Esophagus muscularis mucosa (tissue), 4 donors: ENCODE measurements at places on chromosomes 6 and 20. TPM values are rescaled to one million over a fixed set of nuclear protein-coding genes. Genes with fewer than 3 reads are reported as not detected.

DNA sequence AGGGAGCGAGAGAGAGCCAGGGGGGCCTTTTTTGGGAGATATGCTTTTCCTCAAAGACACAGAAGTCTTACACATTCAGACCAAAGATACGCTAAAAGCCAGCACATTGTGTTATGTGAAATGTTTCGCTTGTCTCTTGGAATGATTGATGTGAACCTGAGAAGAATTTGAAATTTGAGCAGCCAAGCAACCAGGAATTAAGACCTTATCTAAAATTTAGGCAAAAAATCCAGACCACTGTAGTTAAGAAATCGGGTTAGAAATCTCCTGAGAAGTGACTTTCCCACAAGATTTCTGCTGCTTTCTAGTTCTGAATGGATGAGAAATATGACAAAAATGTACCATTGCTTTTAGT is 223.2 kb upstream of the GMDS start:
- no peak for DNase-seq
- no peak overlapping the region for H3K4me3 ChIP-seq
- no peaks in the 10 kb centered on the region for H3K36me3 ChIP-seq
- H3K27me3 ChIP-seq, result no peaks in the 10 kb centered on the region
- no peak overlapping the region for H3K27ac ChIP-seq
- no peaks in the 10 kb centered on the region for H3K4me1 ChIP-seq

- no peaks in the 10 kb centered on the region for H3K27me3 ChIP-seq
- H3K36me3 ChIP-seq, result no peaks in the 10 kb centered on the region
- no peak for DNase-seq
- H3K27ac ChIP-seq, result no peak overlapping the region
These were observed 39.7 kb downstream of the AGPAT4 start for GRCh38 chr6:161233986-161234661.

CD24 gene
- 1.3 TPM for total RNA-seq

GRCh38 chr6:131652472-131652871 is 15.4 kb downstream of the ENPP3 start:
- H3K4me3 ChIP-seq, result no peak overlapping the region
- no peak overlapping the region for H3K27ac ChIP-seq

CDSN gene
- not detected for total RNA-seq

LY6G6D gene
- total RNA-seq, result not detected

GRCh38 chr6:157514659-157515496 is 133.9 kb downstream of the ZDHHC14 start:
- no peak overlapping the region for H3K27ac ChIP-seq
- no peaks in the 10 kb centered on the region for H3K4me1 ChIP-seq
- no peaks in the 10 kb centered on the region for H3K27me3 ChIP-seq
- no peak overlapping the region for H3K4me3 ChIP-seq
- H3K36me3 ChIP-seq, result no peaks in the 10 kb centered on the region

- H3K4me3 ChIP-seq, result no peak overlapping the region
- H3K27me3 ChIP-seq, result no peaks in the 10 kb centered on the region
- H3K4me1 ChIP-seq, result no peaks in the 10 kb centered on the region
- DNase-seq, result no peak
- no peak overlapping the region for H3K27ac ChIP-seq
- no peaks in the 10 kb centered on the region for H3K36me3 ChIP-seq
These were observed 739.4 kb upstream of the FLRT3 start for GRCh38 chr20:15076785-15077184.

GRCh38 chr20:6663751-6664388 is 103.6 kb upstream of the BMP2 start:
- no peaks in the 10 kb centered on the region for H3K36me3 ChIP-seq
- no peaks in the 10 kb centered on the region for H3K4me1 ChIP-seq
- no peak overlapping the region for H3K4me3 ChIP-seq
- H3K27me3 ChIP-seq, result no peaks in the 10 kb centered on the region
- H3K27ac ChIP-seq, result no peak overlapping the region
- peak; percentile 45 for DNase-seq

- no peaks in the 10 kb centered on the region for H3K27me3 ChIP-seq
- no peak overlapping the region for H3K27ac ChIP-seq
- no peaks in the 10 kb centered on the region for H3K36me3 ChIP-seq
These were observed 317.8 kb downstream of the CENPW start for GRCh38 chr6:126657561-126658175.

TP53TG5 gene
- 2.1 TPM for total RNA-seq

- no peaks in the 10 kb centered on the region for H3K36me3 ChIP-seq
- no peaks in the 10 kb centered on the region for H3K27me3 ChIP-seq
- H3K27ac ChIP-seq, result peak overlapping the region; percentile 99
- peak overlapping the region; percentile 91 for H3K4me3 ChIP-seq
These were observed 1.4 kb downstream of the AKIRIN2 start for GRCh38 chr6:87700397-87701343.

ULBP1 gene
- 0.17 TPM for total RNA-seq

- H3K4me3 ChIP-seq, result no peak overlapping the region
- H3K4me1 ChIP-seq, result peaks cover 16% of the 10 kb centered on the region
These were observed 2.4 kb downstream of the HEBP2 start for GRCh38 chr6:138406443-138406842.

- no peaks in the 10 kb centered on the region for H3K27me3 ChIP-seq
- no peak for DNase-seq
- H3K27ac ChIP-seq, result no peak overlapping the region
- H3K36me3 ChIP-seq, result no peaks in the 10 kb centered on the region
- H3K4me1 ChIP-seq, result no peaks in the 10 kb centered on the region
These were observed 61.3 kb upstream of the HEY2 start for GRCh38 chr6:125688138-125688537.

DNA sequence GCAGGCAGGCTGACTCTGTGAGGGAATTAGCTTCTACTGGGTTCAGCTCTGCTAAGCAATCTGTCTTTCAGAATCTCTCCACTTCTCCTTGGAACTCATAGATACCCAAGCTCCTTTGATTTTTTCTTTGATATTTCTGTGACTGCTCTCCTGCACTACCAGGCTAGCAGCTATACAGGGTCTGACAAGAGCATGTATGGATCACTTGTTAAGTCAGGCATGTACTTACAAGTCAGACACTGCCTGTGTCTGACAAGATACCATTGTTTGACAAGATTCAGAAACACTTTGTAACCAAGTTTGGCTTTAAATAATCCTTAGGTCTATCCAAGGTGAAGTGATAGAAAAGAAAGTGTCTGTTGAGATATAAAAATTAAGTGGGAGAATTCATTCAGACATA is 79.5 kb downstream of the SESN1 start:
- H3K4me3 ChIP-seq, result no peak overlapping the region
- no peak for DNase-seq
- peaks cover 22% of the 10 kb centered on the region for H3K4me1 ChIP-seq
- H3K36me3 ChIP-seq, result no peaks in the 10 kb centered on the region
- peak overlapping the region; percentile 8 for H3K27ac ChIP-seq

GRCh38 chr20:53822534-53822933 is 228.9 kb upstream of the ZNF217 start:
- no peak for DNase-seq
- H3K4me1 ChIP-seq, result peaks cover 12% of the 10 kb centered on the region

DNA sequence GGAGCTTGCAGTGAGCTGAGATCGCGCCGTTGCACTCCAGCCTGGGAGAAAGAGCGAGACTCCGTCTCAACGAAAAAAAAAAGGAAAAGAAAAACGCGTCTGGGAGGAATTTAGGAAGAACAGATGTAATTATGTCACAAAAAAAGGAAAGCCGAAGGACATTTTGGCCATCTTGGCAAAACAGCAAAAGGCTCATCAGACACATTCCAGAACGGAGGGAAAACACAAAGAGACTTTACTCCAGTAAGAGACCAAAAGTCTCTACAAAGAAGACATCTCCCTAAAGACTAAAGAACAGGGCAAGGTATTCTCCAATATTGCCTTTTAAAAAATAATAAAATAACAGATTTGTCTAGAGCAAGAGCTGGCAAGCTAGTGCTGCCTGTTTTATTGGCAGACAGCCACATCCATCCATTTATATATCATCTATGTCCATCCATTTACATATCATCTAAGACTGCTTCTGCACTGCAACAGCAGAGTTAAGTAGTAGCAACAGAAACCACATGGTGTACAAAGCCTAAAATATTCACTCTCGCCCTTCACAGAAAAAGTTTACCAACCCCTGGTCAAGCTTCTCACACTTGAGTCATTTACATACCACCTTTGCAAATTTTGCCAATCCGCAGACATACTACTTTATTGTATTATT is 133.9 kb downstream of the ZMYND8 start:
- no peak overlapping the region for H3K4me3 ChIP-seq
- peaks cover 5% of the 10 kb centered on the region for H3K4me1 ChIP-seq
- no peak overlapping the region for H3K27ac ChIP-seq
- no peaks in the 10 kb centered on the region for H3K27me3 ChIP-seq
- no peak for DNase-seq

NDRG3 gene
- total RNA-seq, result 22.6 TPM

DNA sequence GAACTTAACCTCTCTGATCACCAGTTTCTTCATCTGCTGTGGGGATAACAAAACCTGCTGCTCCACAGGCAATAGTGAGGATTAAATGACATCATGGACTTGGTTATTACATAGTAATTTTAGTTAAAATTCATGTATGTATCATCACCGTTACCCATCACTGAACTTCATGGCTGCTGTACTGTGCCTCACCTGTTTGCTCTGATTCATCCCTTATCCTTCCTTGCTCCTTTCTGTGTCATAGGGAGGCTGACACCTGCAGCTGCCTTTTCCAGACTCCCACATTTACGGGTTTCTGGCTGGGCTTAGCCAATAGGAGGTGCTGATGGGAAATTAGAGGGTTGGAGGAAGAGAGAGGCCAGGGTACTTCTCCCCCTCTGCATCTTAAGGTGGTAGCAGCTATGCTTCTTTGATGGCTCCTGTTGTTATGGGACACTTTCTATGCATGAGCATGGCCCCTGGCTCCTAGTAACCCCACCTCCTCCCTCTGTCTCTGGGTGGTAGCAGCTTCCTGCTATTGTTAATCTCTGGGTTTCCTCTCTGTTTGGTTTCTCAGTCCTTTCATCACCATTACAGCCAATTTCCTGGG is 332.1 kb downstream of the DHX35 start:
- H3K27ac ChIP-seq, result no peak overlapping the region
- H3K4me1 ChIP-seq, result peaks cover 15% of the 10 kb centered on the region
- H3K36me3 ChIP-seq, result no peaks in the 10 kb centered on the region
- DNase-seq, result no peak
- H3K4me3 ChIP-seq, result no peak overlapping the region

- no peaks in the 10 kb centered on the region for H3K36me3 ChIP-seq
- no peaks in the 10 kb centered on the region for H3K4me1 ChIP-seq
- H3K27me3 ChIP-seq, result peaks cover 10% of the 10 kb centered on the region
- H3K4me3 ChIP-seq, result no peak overlapping the region
- DNase-seq, result no peak
These were observed 59.1 kb upstream of the PRDM1 start for GRCh38 chr6:106026748-106027715.

- no peak overlapping the region for H3K27ac ChIP-seq
- peaks cover 100% of the 10 kb centered on the region for H3K36me3 ChIP-seq
- no peak overlapping the region for H3K4me3 ChIP-seq
- H3K27me3 ChIP-seq, result no peaks in the 10 kb centered on the region
These were observed 34.8 kb downstream of the ELMO2 start for GRCh38 chr20:46371656-46372055.

BTN1A1 gene
- not detected for total RNA-seq

PACSIN1 gene
- 2.3 TPM for total RNA-seq

DNA sequence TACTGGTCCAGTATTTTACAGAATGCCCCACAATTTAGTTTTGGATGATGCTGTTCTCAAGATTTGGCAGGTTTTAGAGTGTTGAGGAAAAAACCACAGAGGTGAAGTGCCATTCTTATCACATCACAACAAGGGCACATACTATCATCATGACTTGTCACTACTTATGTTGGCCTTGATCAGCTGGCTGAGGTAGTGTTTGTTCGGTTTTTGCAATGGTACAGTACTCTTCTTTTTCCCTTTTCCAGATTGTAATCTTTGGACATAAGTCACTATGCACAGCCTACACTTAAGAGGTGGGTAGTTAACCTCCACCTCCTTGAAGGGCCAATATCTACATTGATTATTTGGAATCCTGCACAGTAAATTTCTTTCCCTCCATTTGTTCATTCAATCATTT is 8.8 kb downstream of the TENT5A start:
- no peak overlapping the region for H3K4me3 ChIP-seq
- no peak for DNase-seq
- H3K27ac ChIP-seq, result no peak overlapping the region
- H3K36me3 ChIP-seq, result no peaks in the 10 kb centered on the region

- no peaks in the 10 kb centered on the region for H3K27me3 ChIP-seq
- no peak for DNase-seq
- H3K27ac ChIP-seq, result no peak overlapping the region
- H3K36me3 ChIP-seq, result no peaks in the 10 kb centered on the region
- no peak overlapping the region for H3K4me3 ChIP-seq
These were observed 67.5 kb downstream of the PDE7B start for GRCh38 chr6:135919026-135919425.

GRCh38 chr20:329851-330232 is 4.5 kb downstream of the SOX12 start:
- peaks cover 57% of the 10 kb centered on the region for H3K4me1 ChIP-seq
- no peaks in the 10 kb centered on the region for H3K27me3 ChIP-seq
- H3K36me3 ChIP-seq, result no peaks in the 10 kb centered on the region
- H3K4me3 ChIP-seq, result no peak overlapping the region
- H3K27ac ChIP-seq, result peak overlapping the region; percentile 7

- H3K27ac ChIP-seq, result peak overlapping the region; percentile 15
- no peaks in the 10 kb centered on the region for H3K27me3 ChIP-seq
- peaks cover 48% of the 10 kb centered on the region for H3K4me1 ChIP-seq
- peaks cover 87% of the 10 kb centered on the region for H3K36me3 ChIP-seq
- H3K4me3 ChIP-seq, result no peak overlapping the region
These were observed 34.3 kb downstream of the C6orf89 start for GRCh38 chr6:36920049-36920448.

DNA sequence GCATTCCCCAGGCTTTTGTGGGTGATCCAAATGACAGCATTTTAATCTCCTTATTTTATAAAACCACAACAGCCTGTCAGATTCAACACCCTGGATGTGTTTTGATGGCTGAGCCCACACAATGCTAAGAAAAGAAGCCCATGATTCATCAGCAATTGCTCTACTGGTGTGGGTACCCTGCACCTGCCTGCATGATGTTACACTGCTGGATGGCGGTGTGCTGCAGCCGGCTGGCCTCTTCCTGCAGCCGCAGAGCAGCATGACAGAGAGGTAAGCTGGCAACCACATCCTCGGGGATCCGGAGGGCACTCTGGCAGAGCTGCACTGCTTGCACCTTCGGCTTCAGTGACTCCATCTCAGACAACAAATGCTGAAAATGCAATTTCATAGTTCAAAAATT is 327.5 kb downstream of the SYNE1 start:
- peaks cover 80% of the 10 kb centered on the region for H3K36me3 ChIP-seq
- DNase-seq, result no peak
- H3K27me3 ChIP-seq, result no peaks in the 10 kb centered on the region
- peaks cover 5% of the 10 kb centered on the region for H3K4me1 ChIP-seq

PPP1R3G gene
- 3.0 TPM for total RNA-seq

FAM83B gene
- not detected for total RNA-seq
